Anterior cingulate cortex (tissue), 58 donors: ENCODE measurements at places on chromosomes 3 and 15.
A peak's percentile ranks its signal among the peaks of the same experiment; 100 is the strongest.

GRCh38 chr15:22979238-22980188 lies 655 bp downstream of the CYFIP1 start:
- DNase-seq = no peak

DNA sequence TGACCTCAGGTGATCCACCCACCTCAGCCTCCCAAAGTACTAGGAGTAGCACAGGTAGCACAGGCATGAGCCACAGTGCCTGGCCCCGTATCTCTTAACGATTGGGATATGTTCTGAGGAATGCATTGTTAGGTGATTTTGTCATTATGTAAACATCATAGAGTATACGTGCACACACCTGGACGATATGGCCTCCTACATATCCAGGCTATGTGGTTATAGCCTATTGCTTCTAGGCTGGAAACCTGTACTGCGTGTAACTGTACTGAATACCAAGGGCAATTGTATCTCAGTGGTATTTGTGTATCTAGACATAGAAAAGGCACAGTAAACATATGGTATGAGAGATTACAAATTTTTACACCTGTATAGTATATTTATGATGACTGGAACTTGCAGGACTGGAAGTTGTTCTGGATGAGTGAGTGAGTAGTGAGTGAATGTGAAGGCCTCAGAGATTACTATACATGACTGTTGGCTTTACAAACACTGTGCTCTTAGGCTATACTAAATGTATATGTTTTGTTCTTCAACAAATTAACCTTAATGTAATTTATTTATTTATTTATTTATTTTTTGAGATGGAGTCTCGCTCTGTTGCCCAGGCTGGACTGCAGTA lies 120.7 kb downstream of the MBNL1 start:
- DNase-seq = no peak

DNA sequence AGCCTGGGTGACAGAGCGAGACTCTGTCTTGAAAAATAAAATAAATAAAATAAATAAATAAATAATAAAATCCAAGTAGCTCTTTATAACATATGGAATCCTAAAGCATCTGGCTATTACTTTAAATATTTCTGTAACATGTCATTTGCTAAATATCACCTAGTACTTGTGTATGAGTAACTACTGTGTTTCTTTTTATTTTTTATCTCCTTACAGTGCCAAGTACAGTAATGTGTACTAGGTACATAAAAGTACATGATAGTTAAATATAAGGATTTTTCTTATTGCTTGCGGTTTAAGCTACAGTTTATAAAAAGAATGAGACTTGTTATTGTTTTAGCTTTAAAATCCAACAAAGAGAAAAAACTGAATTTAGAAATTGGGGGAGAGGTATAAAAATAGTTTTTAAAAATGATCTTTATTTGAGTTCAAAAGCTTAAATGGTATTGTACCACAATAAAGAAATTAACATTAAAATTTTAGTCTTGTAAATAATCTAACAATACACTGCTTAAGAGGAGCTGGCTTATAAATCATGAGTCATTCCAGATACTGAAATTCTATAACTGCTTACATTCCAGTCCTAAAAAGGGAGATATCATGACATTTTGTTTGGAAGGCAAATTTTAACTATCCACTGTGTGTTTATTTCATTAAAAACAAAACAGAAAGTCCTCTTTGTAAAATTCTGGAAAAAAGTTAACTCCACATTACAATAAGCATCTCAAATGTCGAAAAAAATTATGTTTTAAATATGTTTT lies 73.1 kb downstream of the FGF7 start:
- DNase-seq = no peak

- DNase-seq = no peak
These were observed 257.9 kb downstream of the UACA start for GRCh38 chr15:70505411-70505919.

- no peak for DNase-seq
These were observed 118.6 kb upstream of the PRR20G start for GRCh38 chr3:127406309-127407025.

DNA sequence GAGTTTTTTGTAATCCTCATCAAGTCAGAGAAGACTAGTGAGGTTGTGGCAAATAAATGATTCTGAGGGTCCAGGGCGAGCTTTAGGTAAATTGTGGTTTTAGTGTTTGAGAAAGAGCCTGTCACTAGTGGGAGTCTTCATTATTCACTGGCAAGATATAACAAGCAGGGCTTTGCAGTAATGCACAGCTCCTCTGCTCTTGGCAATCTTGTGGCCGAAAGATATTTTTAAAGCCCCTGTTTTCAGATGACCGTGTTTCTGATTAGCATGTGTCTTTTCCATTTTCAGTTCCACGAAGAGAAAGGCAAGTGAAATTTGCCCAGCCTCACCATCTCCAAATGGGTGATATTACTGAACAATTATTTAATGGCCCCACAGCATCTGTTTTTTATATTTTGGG lies 154.0 kb upstream of the BCL6 start:
- DNase-seq = no peak

GRCh38 chr3:125990253-125990970 lies 21.4 kb downstream of the ROPN1B start:
- peak; percentile 41 for DNase-seq

DNA sequence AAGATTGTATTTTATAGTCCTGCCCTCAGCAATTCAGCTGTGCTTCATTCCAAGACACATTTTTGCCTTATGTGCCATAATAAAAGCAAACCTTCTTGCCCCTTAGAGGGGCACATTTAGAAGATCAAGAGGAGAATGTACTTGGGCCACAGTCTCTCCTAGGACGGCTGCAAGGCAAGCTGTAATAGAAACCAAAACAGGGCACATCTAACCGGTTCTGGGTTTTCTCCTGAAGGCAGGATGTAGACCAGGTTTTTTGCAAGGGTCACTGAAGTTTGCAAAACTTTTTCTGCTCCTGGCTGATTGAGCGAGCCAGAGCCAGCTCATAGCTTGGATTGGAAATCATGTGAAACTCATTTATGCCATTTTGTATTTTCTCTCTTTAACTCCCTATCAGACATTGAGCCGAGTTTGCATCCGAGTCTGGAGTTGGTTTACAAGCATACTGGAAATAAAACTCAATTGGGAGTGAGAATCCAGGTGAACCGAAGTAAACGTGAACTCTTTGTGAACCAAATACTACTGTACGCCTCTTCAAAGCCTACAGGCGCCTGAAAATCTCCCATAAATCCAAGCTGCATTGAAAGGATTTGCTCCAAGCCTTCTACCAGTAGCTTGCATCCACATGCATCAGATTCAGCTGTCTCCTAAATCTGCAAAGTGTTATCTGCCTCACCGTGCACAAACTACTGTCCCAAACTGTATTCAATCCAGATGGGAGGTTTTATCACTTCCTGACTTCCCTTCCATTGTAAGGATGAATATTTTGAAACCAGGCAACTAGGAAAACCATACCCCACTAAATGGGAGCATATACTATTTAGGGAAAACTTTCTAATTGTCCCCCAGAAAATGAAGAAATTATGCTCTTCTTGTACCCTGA lies 60.9 kb upstream of the TSC22D2 start:
- no peak for DNase-seq

- no peak for DNase-seq
These were observed 685 bp upstream of the FOXB1 start for GRCh38 chr15:60003243-60004008.

DNA sequence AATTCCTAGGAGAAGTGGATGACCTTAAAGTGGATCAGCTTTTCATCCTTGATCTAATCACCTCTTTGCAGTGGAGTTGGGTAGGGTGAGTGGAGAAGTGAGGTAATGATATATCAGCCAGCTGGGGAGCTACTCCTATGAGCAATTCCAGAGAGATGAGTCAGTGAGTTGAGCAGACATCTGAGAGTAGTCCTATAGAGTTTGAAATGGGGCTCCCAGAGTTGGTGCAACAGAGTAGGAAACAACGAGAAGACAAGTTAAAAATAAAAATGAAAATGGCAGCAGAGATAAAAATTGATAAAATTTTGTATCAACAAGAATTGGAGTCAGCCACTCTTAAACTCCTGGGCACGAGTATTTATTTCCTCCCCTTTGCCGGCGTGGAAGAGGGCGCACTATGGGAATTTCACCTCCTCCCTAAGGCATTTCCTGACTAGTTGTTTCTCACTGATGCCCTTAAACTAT lies 150.8 kb upstream of the DPH6 start:
- DNase-seq = no peak

- DNase-seq = no peak
These were observed 27.4 kb upstream of the SLCO2A1 start for GRCh38 chr3:134057006-134057653.

DNA sequence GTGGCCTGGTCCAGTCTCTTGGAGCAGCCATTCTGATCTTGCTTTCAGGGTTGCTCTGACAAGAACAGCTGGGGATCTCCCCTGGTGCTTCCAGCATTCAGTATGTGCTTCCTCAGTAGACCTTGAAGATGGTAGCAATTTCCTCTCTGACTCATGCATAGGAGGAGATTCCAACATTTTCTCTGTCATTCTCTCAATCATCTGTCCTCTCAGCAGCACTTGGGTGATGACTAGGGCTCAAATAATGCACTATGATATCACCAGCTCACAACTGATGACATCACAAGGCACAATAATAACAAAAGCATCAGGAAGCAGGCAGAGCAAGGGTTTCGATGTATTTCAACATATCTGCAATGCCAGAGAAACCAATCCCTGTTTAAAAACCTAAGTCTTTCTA lies 52.7 kb downstream of the NFKBIZ start:
- no peak for DNase-seq

GRCh38 chr3:105847452-105847851 lies 21.4 kb downstream of the CBLB start:
- DNase-seq = no peak

DNA sequence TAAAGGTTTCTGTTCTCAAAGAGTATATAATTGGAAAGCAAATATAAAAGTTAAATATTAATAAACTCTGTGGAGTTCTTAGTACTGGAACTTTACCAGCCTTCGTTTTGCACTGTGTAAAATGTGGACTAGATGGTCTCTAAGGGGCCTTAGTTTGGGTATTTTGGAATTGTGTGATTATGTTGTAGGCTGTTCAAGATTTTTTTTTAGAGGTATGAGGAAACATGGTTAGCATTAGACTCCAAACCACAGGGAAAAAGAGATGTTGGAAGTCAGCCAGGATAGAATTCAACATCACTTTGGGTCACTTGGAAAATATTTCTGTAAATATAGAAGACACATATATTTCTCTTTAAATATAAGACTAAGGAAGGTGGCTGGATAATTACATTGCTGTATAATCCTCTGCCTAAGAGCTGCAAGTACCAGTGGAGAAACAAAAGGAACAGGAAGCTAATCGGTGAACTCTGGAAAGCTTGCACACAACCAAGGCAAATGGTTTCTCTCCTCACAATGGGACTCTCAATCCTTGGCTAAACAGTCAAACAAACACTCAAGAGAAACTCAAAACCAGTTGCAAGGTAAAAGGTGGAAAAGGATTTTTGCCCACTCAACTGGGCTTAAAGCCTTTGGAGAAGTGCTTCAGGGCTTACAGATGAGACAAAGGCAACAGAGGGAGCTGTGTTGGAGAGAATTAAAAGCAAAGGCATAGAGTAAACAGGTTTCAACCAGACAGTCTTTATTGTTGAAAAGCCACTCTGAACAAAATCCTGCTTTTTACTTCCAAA lies 141.7 kb downstream of the NR1D2 start:
- no peak for DNase-seq

GRCh38 chr15:57432141-57432741 lies 55.9 kb downstream of the CGNL1 start:
- no peak for DNase-seq

DNA sequence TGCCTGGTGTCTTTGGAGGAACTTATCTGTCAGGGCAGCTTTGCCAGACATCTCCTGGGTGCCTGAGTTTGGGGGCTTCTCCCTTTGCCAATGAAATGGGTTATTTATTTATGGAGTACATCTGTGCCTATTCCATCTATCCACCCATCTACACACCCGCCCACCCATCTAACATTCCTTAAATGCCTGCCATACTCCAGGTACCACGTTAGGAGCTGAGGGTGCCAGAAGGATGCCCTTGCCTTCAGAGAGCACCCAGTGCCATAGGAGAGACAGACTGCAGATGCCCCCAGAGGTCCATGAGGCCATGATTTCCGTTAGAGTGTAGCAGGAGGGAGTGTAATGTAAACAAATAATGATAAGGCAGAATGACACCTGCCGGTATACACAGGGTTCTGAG lies 21.8 kb upstream of the KIF23 start:
- DNase-seq = no peak

DNA sequence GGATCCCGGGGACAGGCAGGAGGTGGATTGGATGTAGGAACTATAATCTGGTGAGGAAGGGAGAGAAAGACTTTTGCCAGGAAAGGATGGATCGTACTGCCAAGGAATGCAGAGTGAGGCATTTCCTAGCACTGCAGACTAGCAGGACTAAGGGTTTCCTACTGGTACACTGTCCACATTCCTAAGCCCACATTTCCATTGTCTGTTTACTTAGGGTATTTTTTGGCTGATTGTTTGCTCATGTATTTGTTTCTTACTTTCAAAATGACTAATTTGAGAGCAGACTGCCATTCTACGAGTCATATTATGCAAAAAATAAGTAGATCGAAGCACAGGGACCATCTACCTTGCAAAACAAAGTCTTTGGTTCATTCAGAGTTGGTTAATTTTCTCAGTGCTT lies 1029.5 kb upstream of the NR2F2 start:
- no peak for DNase-seq

DNA sequence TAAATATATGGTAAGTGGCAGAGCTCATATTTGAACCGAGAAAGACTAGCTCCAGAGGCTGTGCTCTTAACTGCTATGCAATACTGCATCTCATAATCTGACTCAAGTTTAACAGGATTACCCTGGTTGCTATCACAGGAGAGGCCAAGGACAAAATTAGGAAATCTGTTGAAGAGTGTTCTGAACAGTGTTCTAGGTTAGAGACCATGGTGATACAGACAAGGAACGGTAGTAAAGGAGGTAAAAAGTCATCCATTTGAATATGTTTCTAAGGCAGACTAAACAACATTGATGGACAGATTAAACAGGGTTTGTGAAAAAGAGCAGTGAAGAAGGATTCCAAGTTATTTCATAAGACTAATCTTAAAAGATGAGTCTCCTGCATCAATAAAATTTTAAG lies 22.1 kb downstream of the PLOD2 start:
- DNase-seq = no peak

GRCh38 chr3:190780524-190780923 lies 82.0 kb downstream of the GMNC start:
- DNase-seq = no peak

- no peak for DNase-seq
These were observed 26.3 kb upstream of the TFRC start for GRCh38 chr3:196108075-196108743.
